ENCODE measurements at places on chromosomes 2 and 18.
A peak's percentile ranks its signal among the peaks of the same experiment; 100 is the strongest.

GRCh38 chr2:202945-203344, 60.9 kb downstream of the SH3YL1 start:
- no peak for DNase-seq

- DNase-seq = no peak
These were observed 197.9 kb upstream of the SLC14A2 start for GRCh38 chr18:45417392-45417791.

DNA sequence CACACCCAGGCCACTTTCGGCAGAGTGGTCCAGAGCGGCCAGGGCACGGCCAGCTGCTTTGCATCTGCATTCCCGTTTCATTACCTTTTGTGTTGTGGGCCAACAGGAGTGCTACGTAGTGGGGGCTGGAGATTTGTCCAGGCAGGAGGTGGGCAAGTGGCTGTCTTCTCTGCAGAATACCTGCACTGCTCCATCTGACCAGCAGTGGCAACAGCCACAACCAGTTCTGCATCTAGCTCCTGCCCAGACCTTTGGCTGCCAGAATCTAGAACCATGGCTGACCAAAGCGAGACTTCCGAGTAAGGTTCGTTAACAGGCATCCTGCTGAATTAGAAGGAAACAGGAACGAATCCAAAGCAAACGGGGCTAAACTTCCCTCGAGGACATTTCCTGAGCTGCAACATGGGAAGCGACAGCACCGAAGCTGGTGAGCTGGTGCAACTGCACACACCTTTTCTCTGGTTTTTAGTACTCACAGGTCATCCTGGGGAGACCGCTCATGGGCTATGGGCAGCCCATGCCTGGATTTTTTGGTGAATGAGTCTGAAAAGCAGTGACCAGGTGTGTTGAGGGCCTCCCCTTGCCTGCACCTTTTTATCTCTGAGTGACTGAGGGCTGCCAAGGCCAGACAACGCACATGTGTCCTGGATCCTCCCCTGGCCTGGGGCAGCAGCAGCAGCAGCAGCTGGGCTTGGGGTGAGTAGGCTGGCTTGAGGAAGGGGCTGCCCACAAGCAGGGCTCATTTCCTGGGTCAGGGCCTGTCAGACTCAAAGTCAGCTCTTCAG, 10.5 kb downstream of the GDF7 start:
- no peak for DNase-seq

DNA sequence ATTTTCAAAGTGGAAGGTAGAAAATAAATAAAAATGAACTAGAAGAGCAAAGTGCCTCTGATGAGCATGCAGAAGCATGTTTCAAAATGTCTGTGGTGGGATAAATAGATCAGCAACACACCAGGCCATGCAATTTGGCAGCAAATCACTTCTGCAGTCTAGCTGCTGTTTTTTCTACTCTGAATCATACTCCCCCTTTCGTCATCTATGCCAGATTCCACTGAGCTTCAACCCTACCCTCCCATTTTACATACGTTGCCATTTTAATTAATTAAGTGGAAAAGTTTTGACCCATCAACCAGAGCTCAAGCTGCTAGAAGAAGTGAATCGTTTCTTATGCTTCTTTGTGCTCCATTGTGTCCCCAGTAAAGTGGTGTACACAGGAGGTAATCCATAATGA, 79.3 kb downstream of the NRXN1 start:
- DNase-seq = no peak

DNA sequence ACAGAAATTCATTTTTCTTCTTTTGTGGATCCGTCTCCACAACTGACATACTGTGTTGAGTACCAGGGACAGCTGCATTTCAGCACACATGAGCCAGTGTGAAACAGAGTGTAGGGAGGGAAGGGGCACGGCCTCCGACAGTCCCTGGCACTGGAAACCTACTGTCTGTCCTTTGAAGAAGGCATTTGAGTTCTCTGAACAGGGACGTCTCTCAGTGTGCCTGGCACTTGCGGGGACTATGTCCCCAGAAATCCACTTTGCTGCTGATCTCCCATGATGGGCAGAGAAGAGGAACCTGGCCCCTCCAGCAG, 48.1 kb downstream of the PLB1 start:
- DNase-seq = no peak

DNA sequence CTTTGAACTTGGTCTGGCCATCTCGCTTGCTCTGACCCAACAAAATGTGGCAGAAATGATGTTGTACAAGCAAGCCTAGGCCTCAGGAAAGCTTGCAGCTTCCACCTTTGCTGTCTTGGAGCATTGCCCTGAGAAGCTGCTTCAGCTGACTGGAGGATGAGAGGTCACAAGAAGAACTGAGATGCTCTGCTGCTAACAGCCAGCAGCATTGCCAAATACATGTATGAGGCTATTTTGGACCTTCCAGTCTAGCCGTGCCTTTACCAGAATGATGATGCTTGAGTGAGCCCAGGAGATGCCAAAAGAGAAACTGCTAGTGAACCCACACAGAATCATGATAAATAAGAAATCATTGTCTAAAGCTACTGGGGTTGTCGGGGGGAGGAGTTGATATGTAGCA, 13.2 kb upstream of the ITGAV start:
- DNase-seq = no peak

GRCh38 chr18:49561289-49562193, at the start of gene LIPG:
LIPG (plus strand) TSS chr18:49562057; CDS start chr18:49562309, 252 bp downstream.
- DNase-seq = peak; percentile 83

DNA sequence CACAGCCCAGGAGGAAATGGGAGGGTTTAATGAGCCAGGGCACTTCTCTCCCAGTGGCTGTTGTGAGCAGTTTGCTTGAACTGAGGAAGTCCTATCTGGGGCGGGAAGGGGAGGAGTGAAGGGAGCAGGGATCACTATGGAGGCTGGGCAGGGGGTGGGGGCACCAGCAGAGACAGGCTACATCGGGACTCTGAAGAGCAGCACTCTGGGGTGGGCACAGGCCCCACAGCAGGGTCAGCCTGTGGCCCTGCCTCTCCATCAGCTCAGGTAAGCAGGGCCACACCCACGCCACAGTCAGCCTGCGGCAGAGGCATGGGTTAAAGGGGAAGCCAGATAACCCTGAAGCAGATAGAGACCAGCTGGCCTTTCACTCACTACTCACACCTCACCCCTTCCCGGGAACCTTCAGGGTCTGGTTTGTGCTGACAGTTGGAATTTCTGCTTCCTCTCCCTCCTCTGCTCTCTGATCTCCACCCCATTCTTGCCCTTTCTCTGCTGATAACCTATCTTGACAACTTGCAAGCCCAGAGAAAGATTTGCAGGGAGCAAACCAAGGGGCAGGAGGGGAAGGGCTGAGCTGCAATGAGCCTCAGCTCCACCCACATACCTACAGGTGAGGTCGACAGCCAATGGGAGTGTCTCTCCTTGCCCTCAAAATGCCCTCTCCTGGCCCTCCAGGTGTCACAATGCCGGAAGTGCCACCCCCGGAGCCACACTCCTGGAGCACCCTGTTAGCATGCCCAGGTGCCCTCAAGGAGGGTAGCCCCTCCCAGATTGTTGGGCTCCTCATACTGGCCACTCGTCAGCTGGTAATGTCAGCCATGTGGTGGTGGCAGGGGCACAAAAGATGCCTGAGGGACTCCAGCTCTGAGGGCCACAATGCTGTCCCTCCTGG, 3.7 kb downstream of the SIGLEC15 start:
- peak; percentile 61 for DNase-seq

DNA sequence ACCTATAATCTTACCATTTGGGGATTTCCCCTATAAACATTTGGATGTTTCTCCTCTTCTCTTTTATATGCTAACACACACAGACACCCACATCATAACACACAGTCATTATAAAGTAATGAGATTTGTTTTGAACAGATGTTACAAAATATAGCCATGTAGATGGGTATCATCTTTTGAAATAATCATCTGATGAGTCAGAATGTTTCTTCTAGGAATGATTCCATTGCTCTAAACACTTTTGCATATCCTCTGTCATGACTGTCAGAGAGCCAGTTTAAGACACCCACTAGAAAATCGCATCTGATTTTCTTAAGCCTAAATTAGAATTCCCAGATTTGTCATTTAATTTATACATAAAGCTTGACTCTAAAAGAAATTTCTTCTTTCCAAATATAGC, 442.6 kb downstream of the CMPK2 start:
- DNase-seq = no peak

DNA sequence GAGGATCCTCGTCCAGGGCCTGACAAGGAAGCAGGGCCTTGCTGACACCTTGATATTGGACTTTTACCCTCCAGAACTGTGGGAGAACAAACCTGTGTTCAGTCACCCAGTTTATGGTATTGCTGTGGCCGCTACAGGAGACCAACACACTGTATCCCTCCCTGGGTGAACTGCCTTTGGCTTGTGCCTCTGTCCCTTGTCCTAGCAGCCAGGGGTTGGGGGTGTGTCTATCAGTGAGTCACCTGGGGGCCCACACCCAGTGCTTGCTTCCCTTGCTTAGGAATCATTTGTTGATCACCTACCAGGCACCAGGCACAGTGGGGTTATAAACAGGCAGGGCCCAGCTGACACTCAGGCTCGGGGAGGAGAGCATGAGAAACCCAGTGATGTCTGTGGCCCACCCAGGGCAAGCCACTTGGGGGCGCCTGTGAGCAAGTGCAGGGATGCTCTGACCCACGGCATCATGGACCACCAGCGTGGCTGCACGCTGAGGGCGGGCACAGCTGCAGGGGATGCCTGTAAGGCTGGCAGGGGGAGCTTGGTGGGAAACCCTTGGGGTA, 17.1 kb downstream of the TMEM185B start:
- peak; percentile 29 for DNase-seq

- DNase-seq = no peak
These were observed 216.4 kb downstream of the STK39 start for GRCh38 chr2:168030862-168031624.

DNA sequence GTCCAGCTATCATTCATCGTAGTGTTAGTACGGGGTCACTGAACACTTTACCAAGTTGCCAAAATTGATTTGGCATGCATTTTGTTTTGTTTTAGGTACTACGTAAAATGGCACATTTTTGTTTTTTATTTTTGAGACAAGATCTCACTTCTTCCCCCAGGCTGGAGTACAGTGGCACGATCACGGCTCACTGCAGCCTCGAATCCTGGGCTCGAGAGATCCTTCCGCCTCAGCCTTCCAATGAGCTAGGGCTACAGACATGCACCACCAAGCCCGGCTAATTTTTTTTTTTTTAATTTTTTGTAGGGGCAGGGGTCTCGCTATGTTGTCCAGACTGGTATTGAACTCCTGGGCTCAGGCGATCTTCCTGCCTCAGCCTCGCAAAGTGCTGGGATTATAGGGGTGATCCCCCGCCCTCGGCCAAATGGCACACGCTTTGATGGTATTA, 786 bp downstream of the TAF1B start:
- DNase-seq = peak; percentile 13

- no peak for DNase-seq
These were observed 103.9 kb upstream of the GLI2 start for GRCh38 chr2:120631724-120632123.

- DNase-seq = no peak
These were observed 65.8 kb upstream of the IGFBP5 start for GRCh38 chr2:216761133-216761532.

- no peak for DNase-seq
These were observed 265.3 kb downstream of the CYP26B1 start for GRCh38 chr2:71882236-71882946.

- peak; percentile 55 for DNase-seq
These were observed 14.3 kb upstream of the STAM2 start for GRCh38 chr2:152189622-152190495.

DNA sequence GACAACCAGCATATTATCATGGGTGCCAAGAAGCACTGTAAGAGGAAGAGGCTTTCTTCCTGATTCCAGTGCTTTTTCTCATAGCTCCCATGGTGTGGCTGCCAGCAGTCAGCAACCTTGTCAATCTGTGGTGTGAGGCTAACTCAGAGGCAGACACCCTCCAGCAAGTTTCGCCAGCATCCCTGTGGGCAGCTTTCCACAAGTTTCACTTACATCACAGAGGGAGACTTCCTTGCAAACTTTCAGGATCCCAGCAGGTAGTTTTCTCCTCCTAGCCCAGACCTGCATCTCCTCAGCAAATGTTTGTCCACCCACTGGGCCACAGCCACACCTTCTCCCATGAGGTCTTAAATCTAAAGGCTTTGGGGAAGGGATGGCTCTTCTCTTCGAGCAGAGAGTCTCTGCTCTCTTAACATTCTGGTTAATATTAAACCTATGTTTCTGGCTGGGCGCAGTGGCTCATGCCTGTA, 9.1 kb downstream of the DNAH7 start:
- DNase-seq = peak; percentile 30

DNA sequence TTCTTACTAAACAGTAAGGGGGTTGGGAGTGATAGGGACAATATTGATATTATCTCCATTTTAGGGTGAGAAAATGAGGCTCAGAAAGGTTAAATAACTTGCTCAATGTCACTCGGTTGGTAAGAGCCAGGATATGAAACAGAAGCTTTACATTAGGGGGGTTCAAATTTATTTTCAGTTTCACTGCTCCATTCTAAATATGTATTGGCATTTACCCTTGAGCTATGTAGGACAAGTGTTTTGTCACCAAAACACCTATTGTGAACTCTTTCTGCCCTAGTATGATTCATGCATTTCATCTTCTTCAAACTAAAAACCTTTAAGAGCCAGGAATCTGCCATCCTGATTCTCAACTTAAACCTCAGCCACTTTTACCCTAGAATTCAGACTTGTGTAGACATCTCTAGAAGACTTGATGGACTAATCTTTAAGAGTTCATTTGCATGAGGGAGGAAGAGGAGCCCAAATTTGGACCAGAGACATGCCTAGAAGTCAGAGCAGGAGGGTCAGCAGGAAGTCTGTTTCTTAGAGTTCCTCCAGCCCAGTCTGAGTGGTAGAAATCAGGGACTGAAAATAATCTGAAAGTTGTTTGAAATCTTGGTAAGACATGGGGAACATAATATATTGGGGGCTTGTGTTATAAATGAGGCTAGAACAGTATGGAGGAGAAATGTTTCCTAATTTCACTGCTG, 129.4 kb upstream of the ATP5MC3 start:
- no peak for DNase-seq

DNA sequence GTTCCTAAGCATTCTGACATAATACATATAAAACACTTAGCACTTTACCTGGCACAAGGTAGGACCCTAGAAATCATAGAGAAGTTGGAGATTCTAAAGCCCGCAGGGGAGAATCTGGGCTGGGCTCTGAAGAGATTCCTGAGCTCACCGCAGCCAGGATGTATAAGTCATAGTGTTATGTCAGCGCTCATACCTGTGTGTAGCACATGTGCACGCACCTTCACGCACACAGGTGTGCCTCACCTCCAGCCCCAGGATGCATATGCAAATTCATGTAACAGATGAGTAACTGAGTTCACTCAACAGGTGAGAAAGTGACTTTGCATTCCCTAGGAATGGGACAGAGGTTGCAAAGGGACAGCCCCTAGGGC, 7.9 kb upstream of the SDC1 start:
- peak; percentile 76 for DNase-seq

GRCh38 chr18:35050705-35051195, 9.5 kb downstream of the MAPRE2 start:
- no peak for DNase-seq

DNA sequence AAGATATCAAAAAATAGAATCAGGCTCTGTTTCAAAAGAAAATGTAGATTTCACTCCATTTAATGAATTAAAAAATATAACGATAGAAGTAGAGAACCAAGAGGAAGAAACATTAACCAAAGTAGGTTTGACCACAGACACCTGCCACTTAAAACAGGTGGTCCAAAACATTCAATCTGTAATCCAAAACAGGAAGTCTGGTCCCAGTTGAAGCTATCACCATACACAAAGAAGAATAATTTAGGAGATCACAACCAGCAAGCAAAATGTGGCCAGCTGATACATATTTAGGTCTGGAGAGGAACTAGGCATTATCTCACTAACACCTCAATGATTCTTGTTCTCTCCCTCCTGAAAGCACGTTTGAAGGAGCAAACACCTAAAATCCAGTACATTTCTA, 73.1 kb downstream of the FTCDNL1 start:
- no peak for DNase-seq
